NCI-H1694 (cell line): ENCODE measurements at places on chromosomes 6 and 20.

DNA sequence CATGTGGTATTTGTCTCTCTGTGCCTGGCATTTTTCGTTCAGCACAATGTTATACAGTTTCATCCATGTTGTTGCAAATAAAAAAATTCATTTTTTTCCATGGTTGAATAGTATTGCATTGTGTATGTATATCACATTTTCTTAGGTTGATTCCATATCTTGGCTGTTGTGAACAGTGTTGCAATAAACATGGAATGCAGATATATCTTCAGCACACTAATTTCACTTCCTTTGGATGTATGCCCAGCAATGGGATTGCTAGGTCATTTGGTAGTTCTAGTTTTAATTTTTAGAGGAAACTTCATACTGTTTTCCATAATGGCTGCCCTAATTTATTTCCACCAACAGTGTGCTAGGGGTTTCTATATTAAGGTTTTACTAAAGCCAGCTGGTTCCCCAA, 52.6 kb downstream of the GFRAL start:
- no peak for DNase-seq

GRCh38 chr20:2749343-2749950, 51.0 kb downstream of the CPXM1 start:
- no peak for DNase-seq

DNA sequence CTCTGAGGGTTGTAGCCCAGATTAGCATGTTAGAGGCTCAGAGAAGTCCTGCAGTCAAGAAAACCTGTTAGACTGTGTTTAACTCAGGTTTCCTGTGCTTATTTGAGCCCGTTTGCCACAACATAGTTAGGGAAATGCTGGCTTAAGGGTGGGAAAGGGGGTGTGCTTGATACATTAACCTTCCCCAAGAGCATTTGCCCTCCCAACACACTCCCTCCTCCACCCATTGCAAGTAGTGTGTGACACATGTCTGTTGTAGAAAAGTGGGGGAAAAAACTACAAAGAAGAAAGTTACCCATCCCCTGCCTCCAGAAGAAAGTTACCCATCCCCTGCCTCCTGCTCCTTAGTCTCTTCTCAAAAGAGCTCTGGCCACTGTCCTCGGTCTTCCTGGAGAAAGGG, 36.8 kb upstream of the MRPS18A start:
- DNase-seq: no peak

DNA sequence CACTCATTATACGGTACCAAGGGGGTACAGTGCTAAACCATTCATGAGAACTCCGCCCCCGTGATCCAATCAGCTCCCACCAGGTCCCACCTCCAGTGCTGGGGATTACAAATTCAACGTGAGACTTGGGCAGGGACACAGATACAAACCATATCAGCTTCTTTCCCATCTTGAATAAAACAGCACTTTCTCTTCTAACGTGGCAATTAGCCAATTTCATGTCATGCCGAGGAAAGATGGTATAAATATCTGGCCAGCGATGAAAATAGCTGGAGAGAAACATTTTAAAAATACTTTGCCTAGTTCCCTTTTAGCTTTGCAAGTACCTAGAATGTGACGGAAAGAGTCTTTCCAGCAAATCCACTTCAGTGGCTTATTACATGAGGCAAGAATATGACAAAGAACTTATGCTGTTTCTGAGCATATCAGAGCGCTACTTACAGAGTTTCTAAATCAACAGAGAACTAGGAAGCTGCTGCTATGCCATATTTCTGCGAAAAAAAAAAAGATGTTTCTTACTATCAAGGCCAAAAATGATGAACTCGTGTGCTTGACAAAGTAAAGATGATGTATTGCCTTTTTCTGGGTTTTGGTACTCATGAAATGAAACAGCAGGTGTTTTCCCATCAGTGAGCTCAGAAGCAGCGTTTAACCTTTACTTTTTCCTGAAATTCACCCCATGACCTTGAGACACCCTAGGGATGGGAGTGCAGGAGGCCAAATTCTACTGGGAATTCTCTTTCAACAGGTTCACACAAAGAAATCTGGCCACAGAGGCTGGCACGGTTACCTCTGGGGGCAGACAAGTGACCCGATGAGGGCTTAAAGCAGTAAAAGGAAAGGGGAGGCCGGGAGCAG, 37.9 kb downstream of the AGPAT4 start:
- no peak for DNase-seq

DNA sequence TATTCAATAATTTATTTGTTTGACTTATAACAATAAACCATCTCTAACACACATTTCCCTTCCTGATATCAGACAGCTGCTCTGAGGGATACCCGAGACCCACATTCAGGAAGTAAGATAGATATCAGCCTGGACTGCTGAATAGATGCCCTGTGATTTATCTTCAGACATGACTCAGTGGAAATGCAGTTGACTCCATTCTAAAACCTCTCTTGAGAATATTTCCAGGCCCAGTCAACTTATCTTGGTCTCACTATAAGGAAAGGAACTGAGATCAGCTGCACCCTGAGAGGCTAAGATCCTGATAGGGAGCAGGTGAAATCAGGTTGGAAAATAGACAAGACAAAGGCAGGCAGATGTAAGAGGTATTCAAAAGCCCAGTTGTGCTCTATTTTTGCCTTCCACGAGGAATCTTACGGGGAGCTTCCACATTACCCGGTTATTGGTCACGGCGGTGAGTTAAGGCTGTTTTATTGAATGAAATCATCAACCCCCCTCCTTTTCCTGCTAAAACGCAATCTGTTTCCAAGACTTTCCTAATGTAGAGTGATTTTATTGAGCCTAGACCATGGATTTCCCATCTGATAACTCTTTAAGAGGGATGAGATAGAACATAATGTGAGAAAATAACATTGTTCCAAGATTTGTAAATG, 25.5 kb downstream of the C6orf15 start:
- DNase-seq: no peak

DNA sequence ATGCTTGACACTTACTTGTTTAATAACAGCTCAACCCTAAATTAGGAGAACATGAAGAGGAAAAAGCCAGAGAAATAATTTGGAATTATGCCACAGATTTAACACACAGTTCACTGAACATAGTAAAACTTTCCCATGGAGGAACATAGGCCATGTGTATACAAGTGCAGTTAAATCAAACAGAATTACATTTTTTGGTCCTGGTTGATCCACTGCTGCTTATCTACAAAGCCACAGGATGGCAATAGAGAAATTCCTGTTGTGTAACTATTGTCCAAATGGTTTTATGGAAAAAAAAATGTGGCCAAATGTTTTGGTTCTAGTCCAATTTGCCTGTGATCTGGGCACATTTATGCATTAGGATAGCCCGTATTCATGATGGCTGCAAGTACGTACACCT, 136.8 kb downstream of the ALDH8A1 start:
- no peak for DNase-seq

- no peak for DNase-seq
These were observed 42.8 kb downstream of the SLC35B3 start for GRCh38 chr6:8392569-8392968.

DNA sequence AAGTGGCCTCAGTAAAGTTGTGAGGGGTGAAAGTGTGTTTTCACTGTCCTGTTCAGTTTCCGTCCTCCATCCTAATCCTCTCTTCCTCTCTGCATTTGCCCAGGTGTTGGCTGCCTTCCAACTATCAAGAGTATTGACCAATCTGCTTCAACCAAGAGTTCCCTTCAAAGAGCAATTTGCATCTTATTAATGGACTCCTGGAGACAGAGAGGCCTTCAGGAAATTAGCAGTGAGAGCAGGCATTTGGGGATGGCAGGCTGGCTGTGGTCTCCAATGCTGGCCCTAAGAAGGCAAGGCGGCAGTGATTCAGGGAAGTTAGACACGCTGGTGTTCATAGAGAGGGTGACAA, 77.2 kb downstream of the GPR6 start:
- DNase-seq: no peak

- DNase-seq: no peak
These were observed 236.9 kb downstream of the BCAS1 start for GRCh38 chr20:53833333-53834061.

DNA sequence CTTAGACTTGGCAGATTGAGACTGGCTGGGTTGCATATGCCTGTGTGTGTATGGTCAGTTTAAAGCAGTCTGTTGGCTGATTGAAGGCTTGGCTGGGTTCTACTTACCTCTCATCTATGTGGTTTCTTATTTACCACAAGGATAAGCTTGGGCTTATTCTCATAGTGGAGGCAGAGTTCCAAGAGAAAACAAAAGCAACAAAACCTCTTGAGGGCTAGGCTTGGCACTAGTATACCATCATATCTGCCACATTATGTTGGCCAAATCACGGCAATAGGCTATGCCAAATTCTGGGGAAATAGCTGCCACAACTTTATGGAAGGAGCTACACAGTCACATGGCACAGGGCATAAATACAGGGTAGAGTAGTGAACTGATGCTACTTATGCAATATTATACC, 714.1 kb downstream of the CBLN4 start:
- no peak for DNase-seq
